ENCODE measurements at places on chromosomes 2 and 18.

DNA sequence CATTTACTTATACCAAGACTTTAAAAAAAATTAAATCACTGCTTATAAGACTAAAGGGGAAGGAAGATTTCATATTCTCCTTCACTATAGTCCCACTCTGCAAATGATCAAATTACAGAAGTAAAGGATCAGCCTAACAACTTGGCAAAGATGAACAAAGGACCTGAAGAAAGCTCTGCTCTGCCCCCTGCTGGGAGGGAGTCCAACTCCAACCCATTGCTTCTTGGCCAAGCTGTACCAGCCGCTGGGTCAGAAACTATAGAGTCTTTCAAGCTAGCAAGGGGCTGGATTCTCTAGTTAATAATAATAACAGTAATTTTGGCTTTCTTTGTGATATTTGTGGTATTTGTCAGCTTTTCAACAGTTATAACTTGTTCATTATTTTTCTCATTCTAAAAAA lies 927.0 kb upstream of the CRIM1 start:
- peak; percentile 46 for DNase-seq

DNA sequence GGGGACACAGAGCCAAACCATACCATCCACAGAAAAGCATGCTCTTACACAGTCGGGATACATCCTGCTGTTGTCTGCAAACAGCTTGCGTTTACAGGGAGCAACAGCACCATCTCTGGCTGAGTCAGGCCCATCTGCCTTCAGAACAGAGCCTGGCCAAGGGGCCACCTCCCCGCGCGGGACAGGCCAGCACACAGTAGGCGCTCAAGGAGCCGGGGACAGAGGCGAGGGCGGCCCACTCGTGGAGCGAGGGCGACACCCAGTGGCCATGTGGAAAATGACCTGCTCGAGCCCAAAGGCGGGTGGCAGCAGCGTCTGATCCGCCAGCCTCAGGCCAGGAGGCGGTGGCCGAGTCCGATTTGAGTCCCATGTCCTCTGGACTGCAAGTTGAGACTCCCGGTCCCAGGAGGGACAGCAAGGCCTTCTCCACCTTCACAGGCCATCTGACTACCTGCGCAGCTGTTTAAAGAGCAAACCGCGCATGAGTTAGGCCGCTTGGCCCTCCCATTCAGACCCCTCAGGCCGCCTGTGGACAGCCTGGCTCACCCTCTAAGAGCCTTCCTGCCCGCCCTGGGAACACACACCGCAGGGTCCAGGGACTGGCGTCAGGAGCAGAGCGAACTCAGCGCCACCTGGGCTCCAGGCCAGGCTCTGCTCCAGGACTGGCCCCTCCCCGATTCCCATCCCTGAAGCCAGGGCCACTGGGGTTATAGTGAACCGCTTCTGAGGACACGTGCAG lies 38.3 kb downstream of the TTC32 start:
- peak; percentile 41 for DNase-seq

DNA sequence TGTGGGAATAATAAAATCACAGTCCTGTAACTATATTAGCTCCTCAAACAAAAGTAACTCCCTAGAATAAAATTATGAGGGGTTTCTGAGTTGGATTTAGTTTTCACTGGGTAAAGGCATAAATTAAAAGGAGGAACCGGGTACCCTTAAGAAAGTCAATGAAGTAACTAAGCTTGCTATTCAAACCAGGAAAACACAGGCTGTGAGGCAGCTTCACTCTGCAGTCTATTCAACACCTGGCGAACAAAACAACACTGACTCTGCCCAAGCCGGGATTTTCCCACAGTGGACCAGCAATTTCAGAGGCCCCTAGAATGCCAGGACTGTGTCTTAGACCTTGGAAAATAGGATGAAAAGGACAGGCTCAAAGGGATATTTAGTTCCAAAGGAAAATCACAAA lies 24.6 kb upstream of the CREB1 start:
- DNase-seq, result no peak

- no peak for DNase-seq
These were observed 402.5 kb upstream of the DDX18 start for GRCh38 chr2:117411983-117412382.

- DNase-seq, result no peak
These were observed 168.4 kb downstream of the NDUFA10 start for GRCh38 chr2:239856620-239857285.

DNA sequence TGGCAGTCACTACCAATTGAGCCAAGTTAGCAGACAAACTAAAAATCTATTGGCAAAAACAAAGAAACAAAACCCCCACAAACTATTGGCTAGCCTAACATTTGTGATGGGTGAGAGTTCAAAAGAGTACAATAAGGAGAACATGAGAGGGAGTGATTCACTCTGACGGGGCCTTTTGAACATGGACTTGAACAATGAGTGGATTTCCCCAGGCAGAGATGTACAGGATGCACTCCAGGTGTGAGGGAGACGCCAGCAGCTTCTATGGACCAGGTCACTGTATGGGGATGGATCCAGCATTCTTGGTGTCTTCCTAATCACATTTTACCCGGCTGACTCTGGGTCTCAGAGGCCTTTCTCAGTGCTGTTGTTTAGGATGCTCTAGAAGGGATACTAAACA lies 167.5 kb upstream of the SMAD2 start:
- no peak for DNase-seq

GRCh38 chr2:154242687-154243086 lies 371.0 kb downstream of the GALNT13 start:
- DNase-seq, result no peak

DNA sequence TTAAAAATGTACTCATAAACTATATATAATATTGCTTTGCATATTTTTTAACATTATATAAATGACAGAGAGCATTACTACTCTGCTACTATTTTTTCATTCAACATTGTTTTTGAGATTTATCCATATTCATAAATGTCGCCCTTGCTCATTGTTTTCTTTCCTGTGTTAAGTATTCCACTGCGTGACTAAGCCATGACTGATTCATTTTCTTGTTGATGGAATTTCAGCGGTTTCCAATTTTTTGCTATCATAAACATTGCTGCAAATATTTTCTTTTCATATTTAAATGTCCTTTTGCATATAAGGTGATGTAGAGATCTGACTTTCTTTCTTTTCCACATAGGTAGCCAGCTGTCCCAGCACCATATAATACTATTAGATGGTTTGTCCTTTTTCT lies 57.6 kb downstream of the SFXN5 start:
- no peak for DNase-seq

DNA sequence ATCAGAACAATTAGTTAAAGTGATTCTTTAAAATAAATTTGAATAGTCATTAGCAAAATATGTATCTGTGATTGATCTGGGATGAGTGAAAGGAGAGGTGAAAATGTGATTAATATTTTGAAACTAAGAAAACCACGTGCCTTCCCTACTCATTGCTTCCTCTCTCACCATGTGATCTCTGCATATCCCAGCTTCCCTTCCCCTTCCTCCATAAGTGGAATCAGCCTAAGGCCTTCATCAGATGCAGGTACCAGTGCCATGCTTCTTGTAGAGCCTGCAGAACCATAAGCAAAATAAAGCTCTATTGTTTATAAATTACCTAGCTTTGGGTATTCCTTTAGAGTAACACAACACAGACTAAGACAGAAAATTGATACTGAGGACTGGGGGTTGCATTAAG lies 11.2 kb upstream of the STAT1 start:
- no peak for DNase-seq

DNA sequence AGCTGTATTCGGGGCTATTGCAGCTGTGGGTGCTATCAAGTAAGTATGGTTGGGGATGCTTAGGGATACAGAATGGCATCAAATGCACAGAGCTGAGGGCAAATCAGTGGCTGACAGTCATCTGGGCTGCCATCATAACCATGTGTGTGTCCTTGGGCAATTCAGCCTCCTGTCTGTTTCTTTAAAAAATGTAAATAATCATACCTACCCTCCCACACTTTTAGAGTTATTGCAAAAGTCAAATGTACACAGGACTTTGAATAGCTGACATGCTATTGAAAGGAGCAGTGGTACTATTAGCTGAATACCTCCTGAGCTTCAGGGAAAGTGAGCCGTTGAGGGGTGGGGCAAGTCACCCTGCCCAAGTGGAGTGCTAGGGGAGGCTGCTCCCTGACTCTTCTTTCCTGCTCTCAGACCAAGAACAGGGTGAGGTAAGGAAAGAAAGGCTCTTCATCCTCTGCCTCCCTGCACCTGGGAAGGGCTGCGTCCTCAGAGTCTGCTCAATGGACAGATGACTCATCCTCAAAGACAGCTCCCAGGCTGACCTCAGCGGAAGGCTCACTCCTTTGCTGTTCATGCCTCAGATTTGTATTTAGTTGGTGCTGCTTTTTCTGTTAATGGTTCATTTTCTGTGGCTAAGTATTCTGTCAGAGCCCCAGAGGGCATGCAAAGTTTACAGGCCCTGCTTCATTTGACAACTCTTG lies 54.9 kb upstream of the BZW1 start:
- no peak for DNase-seq

DNA sequence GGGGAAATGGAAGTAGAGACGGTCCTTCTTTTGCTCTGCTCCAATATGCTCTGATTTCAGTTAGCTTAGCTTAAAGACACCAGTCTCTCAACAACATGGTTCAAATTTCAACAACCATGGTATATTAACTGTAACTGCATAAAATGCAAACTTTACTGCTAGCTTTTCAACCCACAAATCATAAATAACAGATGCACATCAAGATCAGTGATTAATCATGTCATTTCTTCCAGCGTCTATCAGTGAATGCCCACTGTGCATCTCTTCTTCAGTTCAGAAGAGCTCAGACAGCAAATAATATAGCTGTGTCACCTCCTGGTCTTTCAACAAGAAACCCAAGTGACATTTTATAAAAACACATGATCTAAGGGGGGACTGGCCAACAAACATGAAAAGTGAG lies 12.6 kb downstream of the PECR start:
- DNase-seq, result no peak

GRCh38 chr2:73888388-73888787 lies 4.4 kb upstream of the ACTG2 start:
- no peak for DNase-seq

GRCh38 chr2:120896901-120897300 lies 161.2 kb downstream of the GLI2 start:
- DNase-seq, result no peak

DNA sequence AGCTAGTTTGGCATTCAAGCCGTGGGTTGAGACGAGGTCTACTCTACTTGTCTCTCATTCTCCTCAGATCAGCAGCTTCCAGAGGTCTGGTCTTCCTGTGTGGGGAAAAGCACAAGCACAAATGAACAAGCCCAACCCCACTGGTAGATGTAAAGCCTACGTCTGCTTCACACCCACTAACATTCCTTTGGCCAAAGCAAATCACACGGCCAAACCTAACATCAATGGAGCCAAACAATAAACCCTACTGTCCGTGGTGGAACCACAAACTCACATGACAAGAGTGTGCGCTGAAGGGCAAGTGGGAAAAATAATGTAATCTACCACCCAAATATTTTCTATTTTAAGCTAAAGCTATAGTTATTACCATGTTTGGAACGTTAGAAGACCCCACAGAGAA lies 179.3 kb upstream of the MGAT5 start:
- no peak for DNase-seq

- DNase-seq, result no peak
These were observed 118.9 kb downstream of the PXDN start for GRCh38 chr2:1625281-1626001.

- DNase-seq, result peak; percentile 50
These were observed 1.1 kb downstream of the NIFK start for GRCh38 chr2:121735518-121736074.

DNA sequence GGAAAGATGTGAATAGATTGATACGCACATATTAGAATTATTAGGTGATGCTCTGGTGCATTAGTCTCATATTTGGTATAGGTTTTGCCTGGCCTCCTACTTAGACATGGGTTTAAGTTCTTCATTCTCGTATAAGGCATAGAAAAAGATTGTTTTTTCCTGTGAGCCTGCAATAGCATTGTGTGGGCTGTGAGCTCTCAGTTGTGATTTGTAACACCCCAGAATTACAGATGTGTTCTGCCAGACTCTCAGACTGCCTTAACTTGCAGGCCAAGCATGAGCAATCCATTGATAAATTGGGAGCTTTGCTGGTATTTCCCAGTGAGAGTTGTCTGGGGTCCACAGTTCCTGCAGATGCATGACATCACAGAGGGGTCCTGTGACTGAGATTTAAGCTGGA lies 95.7 kb downstream of the MAPRE2 start:
- DNase-seq, result no peak

DNA sequence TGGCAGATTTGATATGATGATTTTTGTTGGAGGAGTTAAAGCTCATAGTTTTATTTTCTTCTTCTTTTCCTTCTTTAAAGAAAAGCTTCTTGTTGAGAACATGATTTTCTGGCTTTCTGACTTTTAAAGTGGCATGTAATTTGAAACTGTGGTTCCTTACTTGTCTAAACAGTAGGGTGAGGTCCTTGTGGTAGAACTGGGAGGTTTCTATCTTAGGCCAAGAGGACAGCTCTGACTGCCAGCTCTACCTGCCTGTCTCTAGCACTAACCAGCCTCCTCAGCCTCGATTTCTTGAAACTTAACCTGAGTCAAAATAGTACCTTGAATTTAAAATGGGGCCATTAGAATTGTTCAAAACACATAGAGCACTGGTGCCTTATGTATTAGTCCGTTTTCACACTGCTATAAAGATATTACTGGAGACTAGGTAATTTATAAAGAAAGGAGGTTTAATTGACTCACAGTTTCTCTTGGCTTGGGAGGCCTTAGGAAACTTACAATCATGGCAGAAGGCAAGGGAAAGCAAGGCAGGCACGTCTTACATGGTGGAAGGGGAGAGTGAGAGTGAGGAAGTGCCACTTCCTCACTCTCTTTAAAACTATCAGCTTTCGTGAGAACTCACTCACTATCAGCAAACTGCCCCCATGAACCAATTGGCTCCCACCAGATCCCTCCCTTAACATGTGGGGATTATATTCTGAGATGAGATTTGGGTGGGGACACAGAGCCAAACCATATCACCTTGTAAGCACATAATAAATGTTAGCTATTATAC lies 119.0 kb downstream of the CERS6 start:
- no peak for DNase-seq

DNA sequence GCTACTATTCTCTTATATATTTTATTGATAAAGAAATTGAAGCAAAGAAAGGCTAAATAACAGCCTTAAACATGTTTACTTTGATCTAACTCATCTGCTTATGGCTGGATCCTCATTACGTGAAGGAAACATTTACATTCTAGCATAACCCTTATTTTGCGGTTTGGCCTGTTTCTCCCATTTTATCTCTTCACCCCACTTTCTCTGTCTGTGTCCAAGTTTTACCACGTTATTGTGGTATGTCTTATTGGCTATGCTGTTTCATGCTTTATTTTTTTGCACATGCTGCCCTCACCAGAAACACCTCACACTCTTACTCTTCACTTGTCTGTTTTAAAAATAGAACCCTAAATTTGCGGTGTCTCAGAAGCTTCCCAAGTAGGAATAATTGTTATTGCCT lies 78.5 kb downstream of the RPIA start:
- no peak for DNase-seq

GRCh38 chr2:50345701-50346591 lies 686.0 kb downstream of the NRXN1 start:
- DNase-seq, result no peak

- no peak for DNase-seq
These were observed 34.4 kb upstream of the RPL37A start for GRCh38 chr2:216464104-216464720.

GRCh38 chr2:28400419-28400818 lies 7.8 kb downstream of the FOSL2 start:
- DNase-seq, result no peak
